Astrocyte of the cerebellum (primary cell): ENCODE measurements at places on chromosomes 11 and 22.

DNA sequence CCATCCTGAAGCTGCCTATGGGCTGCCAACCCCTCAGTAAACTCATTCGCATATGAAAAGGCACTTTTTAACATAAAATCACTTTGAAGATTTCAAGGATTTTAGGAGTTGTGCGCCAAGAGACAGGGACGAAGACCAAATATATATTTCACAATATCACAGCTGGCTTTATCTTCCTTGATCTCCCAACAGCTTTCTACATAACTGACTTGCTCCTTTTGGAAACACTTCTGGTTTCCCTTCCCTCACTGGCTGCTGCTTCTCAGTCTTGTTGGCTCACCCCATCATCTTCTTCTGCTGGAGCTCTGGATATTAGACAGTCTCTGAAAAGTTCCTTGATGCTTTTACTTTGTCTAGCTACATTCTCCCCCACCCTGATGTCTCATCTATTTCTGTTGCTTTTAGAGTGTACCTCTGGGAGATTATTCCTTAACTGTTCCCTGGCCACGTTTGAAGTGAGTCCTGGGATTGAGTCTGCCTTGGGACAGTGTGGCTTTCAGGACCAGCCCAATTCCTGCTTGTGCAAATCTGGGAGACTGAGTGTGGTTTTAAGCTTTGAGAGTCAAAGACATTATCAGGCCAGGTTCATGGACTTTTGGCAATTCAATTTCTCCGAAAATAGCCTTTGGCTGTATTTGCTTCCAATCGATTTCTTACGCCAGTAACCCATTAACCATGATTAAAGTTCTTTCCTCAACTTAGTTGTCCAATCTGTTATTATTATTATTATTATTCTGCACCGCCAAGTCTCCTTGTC is 30.9 kb upstream of the NNMT start:
- DNase-seq: no peak

- no peak for DNase-seq
Observed at GRCh38 chr11:96430668-96431067, 40.9 kb downstream of the JRKL start.

GRCh38 chr22:38141217-38141973 is 30.9 kb upstream of the BAIAP2L2 start:
- DNase-seq: no peak

GRCh38 chr11:839280-839623 is 3.1 kb downstream of the POLR2L start:
- no peak for DNase-seq
